ENCODE measurements at places on chromosomes 16 and 17.
A peak's percentile ranks its signal among the peaks of the same experiment; 100 is the strongest.

- no peak for ATAC-seq
These were observed 590.5 kb downstream of the CDH11 start for GRCh38 chr16:64531401-64531800.

- ATAC-seq: no peak
These were observed 99.5 kb upstream of the GSE1 start for GRCh38 chr16:85513649-85514048.

GRCh38 chr16:21952040-21952792, 945 bp upstream of the UQCRC2 start:
- ATAC-seq: peak; percentile 64

- ATAC-seq: peak; percentile 46
These were observed 888 bp downstream of the PIGW start for GRCh38 chr17:36535669-36536081.

GRCh38 chr16:30430428-30430970, 669 bp upstream of the DCTPP1 start:
- peak; percentile 12 for ATAC-seq

GRCh38 chr17:42750739-42751344, 6.0 kb upstream of the EZH1 start:
- ATAC-seq: no peak

DNA sequence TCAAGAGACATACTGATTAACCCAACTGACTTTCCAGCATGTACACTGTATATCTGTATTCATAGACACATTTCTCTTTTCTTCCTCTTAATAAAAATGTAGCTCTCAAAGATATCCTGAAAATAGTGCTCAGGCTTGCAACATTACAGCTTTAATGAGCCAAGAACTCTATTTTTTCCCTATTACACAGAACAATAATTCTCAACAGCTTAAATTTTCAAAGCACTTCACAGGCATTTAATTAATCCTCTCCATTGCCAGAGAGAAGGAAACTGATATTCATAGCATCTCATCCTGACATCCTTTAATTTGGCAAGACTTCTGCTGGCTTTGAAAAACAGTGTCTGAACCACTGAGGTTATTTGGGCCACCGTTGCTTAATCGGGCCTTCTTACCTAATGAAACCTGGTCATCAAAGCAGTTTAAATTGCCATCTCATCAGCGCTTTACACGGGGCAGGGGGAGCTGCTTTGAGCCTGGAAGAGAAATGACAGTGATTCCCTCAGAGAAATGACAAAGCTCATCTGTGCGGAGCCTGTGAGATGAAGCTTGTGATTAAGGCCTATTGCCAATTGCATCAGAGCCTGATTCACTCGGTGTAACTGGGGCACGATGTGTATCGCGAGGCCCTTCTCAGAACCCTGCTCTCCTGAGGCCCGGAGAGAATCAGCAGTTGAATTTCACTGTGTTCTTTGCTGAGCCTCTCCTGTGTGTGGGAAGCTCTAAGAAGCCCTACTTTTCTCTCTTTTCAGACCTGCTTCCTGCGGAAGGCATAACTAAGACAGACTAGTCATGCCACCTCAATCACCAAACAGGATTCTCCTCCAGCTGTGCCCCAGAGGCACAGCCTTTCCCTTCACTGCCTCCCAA, 8.5 kb upstream of the SIAH1 start:
- ATAC-seq: peak; percentile 56

- no peak for ATAC-seq
These were observed 119.6 kb downstream of the ZFHX3 start for GRCh38 chr16:72928090-72928981.

- no peak for ATAC-seq
These were observed 2.0 kb downstream of the CCDC102A start for GRCh38 chr16:57534337-57534880.

GRCh38 chr17:8163978-8164814, 1.4 kb upstream of the VAMP2 start:
- peak; percentile 14 for ATAC-seq

GRCh38 chr17:36675786-36676185, 74.4 kb downstream of the MRM1 start:
- no peak for ATAC-seq

- no peak for ATAC-seq
These were observed 129.9 kb upstream of the RBL2 start for GRCh38 chr16:53304334-53304733.

DNA sequence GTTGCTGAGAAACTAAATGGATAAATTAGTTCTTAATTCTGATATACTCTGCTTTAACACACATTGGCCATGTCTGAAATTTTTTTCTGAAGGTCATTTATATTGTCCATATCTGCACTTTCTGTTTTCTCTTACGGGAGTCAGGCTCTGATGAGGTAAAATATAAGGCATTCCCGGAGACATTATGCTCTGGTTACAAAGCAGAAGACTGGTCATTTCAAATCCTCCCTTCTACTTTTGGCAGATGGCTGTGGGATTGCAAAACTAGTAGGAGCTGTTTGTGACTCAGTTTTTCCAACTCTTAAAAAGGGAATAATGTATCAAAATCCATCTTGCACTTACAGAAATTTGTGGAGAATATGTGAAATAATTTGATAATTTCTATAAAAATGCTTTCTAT, 92.2 kb upstream of the CPHXL start:
- no peak for ATAC-seq

- ATAC-seq: peak; percentile 70
These were observed 21.4 kb downstream of the EMP2 start for GRCh38 chr16:10558746-10559641.

GRCh38 chr17:61208301-61209105, 191.1 kb upstream of the TBX2 start:
- ATAC-seq: peak; percentile 64

- ATAC-seq: no peak
These were observed 148.7 kb downstream of the AIPL1 start for GRCh38 chr17:6286233-6286632.

DNA sequence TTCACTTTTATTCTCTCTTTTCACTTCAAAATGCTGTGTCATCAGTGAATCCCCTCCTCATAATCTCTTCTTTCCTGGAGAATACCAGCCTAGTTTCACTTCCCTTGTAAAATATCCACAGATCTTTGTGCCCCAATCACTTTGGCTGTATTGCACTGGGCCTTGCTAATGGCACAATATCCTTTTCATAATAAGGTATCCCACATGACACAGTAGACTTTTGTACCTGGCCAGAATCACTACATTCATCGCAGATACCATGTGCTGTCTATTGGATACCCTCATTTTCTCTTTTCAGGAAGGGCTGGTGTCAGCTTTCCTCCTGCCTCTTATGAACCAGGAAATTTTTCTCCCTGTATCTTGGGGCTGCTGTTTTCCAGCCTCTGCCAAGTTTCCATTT, 25.7 kb upstream of the TOX3 start:
- no peak for ATAC-seq

GRCh38 chr16:50774960-50775359, 33.1 kb downstream of the CYLD start:
- no peak for ATAC-seq

DNA sequence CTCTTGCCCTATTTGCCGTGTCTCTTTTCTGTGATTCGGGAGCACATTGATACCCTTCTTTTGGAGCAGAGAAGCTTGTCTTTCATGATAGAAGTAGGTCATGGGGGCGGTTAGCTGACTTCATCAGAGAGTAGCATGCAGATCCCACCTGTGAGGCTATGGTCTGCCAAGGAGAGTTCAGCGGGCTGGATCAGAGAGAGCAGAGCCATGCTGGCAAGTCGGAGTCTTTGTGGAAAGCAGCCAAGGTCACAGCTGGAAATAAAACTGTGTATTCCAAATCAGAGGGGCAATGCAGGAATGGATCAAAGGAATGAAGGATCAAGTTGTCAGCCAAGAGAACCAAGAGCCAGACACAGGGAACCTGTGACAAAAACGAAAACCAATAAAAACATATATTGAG, 595.9 kb downstream of the WWOX start:
- ATAC-seq: no peak

GRCh38 chr16:89122322-89122851, 28.7 kb downstream of the ACSF3 start:
- no peak for ATAC-seq

- ATAC-seq: peak; percentile 93
These were observed 35.9 kb downstream of the CMTM4 start for GRCh38 chr16:66660422-66661209.

GRCh38 chr17:48724251-48725003, 1.4 kb downstream of the PRAC2 start:
- ATAC-seq: peak; percentile 92

- peak; percentile 23 for ATAC-seq
These were observed 8.3 kb upstream of the GALK1 start for GRCh38 chr17:75773121-75773807.

- ATAC-seq: no peak
These were observed 54.3 kb downstream of the ELAC2 start for GRCh38 chr17:12963505-12963904.

GRCh38 chr16:2865651-2866050, 7.7 kb upstream of the PRSS22 start:
- ATAC-seq: no peak

DNA sequence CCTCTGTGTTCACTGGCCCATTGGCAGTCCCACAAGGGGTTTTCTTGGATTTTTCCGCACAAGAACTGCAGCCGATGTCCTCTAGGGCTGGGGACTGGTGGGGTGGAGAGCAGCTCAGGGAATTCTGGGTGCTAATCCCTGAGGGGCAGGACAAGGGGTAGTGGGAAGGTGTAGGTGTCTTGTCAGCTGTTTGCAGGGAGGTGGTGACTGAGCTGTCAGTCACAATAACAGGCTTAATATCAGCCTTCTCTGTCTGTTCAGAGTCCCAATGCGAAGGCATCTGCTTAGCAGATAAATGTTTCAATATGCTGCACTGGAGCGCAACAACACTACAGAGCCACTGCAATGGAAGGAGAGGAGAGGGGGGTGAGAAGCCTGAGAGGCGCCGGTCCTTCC, 10.1 kb upstream of the DHRS13 start:
- no peak for ATAC-seq

GRCh38 chr17:78910497-78911284, 7.7 kb upstream of the CEP295NL start:
- ATAC-seq: no peak

DNA sequence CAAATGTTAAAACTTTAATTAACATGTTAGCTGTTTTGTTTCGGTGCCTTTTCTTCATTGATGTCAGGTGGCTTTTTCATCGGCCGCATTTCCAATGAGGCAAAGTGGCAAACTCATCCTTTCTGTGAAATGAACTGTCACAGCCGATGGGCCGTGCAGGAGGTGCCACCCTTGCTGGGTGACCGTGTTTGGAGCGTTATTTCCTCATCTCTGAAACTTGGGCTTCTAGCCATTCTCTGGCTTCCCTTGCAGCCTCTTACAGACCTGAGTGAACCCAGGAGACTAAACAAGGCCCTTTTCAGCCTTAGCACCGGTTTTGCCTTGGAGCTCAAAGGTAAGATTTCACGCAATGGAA, 42.2 kb upstream of the PRSS54 start:
- ATAC-seq: no peak
